Omental fat pad (tissue), 4 donors: ENCODE measurements at places on chromosomes 6 and 20. TPM values are rescaled to one million over a fixed set of nuclear protein-coding genes. Genes with fewer than 3 reads are reported as not detected.

WFDC10B gene
- total RNA-seq = not detected

FAM83C gene
- total RNA-seq = not detected

MCUR1 gene
- 11.6 TPM for total RNA-seq

ZSCAN23 gene
- total RNA-seq = 0.60 TPM

- DNase-seq = no peak
These were observed 1509.0 kb downstream of the GRIK2 start for GRCh38 chr6:102902471-102902870.

- no peak for DNase-seq
These were observed 3.9 kb downstream of the LAMA5 start for GRCh38 chr20:62362991-62363919.

DNA sequence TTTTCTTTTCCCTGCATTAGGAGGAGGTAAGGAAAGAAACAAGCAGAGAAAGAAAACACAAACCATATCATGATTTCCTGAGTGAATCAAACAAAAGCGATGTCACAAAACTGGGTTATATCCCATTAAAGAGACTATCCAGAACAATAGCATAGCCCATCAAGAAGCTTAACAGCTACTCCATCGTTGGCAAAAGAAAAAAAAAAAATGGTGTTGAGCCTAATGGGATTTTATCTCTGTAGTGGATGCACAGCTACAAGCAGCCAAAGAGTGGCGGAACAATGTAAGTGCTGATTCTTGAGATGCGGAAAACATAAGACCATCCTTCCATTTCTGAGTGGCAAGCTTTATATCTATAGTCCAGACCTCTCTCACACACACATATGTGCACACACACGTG is 106.2 kb upstream of the NRSN1 start:
- DNase-seq = no peak

DNA sequence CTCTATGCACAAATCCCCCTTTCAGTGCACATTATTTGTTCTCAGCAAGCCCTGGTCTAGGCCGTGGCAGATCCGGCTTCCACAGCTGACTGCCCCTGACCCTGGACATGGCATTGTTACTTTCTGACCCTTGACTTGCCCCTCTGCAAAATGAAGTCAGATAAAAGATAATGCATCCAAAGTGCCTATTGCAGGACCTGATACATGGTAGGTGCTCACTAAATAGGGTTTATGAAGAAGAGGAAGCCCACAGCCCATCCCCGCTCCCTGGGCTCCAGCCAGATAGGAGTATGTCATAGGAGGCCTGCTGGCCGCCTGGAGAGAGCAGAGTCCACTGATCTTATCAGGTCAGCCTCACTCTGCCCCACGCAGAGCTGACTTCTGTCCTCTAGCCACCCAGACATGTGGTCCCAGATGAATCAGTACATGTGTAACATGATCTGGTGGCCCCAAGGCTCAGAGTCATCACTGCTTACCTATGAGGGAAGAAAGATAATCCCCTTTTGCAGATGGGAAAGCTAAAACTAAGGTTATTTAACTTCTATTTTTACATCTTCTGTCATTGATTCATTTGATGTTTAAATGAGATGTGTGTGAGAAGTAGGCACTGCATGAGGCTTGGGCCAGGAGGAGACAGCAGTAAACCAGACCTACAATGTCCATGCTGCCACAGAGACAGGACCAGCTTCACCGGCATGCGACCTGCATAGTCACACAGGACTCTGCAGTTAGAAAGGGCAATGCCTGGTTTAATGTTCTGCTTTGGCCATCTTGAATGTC is 20.4 kb downstream of the MAFB start:
- DNase-seq = no peak

GRCh38 chr6:141451181-141451510 is 681.6 kb upstream of the GJE1 start:
- DNase-seq = no peak

- DNase-seq = no peak
These were observed 11.5 kb upstream of the SCP2D1 start for GRCh38 chr20:18802012-18802634.

DNA sequence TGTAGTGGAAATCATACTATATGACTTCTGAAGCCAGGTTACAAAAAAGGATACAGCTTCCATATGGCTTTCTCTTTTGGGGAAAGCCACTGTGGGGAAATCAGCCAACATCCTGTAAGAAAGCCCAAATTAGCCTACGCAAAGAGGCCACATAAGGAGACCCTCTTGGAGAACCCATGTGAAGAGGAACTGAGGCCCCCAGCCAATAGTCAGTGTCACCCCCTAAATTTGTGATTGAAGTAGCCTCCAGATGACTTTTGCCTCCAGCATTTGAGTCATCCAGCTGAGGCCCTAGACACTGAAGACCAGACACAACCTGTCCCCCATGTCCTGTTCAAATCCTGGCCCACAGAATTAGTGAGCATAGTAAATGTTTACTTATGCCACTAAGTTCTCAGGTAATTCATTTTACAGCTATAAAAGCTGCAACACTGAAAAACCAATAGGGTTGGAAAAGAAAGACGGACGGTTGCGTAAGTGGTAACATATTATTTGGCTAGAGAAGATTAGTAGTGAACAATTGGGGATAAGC is 60.4 kb downstream of the HMGCLL1 start:
- no peak for DNase-seq

DNA sequence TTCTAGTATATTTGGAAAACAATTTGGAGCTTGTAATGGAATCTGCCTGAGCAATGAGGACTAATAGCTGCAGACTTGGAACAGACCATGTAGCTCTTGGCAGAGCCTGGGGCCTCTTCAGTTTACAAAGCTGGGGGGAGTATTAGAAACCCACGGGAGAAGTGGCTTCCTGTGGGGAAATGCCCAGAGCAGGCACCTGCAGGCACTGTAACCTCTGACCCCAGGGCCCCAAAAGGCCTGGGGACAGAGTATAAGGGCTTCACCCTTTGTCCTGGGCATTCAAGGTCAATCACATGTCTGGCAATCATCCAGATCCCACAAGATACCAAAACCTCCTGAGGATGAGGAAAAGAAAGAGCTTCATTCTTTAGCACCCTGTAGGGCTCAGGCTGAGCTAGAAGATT is 19.4 kb downstream of the PKIG start:
- DNase-seq = peak; percentile 21

DNA sequence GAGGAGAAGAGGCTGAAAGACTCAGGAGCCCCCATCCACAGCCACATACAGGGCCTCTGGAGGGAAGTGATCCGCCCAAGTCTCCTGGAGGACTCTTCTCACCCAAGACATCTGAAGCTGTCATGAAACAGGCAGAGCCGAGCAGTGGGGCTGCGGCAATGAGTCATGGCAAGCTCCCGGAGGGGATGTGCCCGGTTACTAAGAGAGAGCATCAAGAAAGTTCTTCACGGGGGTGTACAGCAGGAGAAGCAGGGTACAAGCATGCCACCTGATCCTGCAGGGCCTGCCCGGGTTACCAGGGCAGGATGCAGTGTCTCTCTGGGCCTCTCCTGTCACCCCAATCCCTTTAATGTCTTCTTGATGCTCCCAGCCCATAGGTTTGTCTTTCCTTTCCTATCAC is 21.1 kb downstream of the TRIM26 start:
- no peak for DNase-seq

DNA sequence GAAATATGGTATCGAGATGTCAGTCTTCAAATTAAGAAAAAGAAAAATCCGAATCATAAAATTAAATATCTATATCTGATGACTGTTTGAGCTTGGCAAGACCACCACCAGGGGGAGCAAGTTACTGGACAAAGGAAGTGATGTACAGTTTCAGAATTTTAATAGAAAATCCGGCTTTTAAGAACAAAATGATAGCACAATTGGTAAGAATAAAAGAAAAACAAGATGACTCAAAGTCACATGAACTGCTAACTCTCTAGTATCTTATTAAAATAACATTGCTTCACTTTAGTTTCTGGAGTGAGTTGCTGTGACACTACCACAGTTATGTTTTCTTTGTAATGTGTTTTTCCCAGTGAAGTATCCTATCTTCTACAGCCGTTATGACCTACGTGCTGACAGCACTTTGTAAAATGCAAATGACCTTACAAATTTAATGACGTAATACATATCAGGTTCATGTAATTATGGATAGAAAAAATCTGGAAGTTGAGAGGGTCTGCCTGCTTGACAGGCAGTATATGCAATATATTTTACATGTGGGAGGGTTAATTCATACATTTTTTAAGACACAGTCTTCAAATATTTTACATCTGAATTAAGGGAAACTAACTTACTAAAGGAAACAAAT is 405.3 kb upstream of the HS3ST5 start:
- peak; percentile 56 for DNase-seq
